ENCODE measurements at places on chromosomes 4 and X.
A peak's percentile ranks its signal among the peaks of the same experiment; 100 is the strongest.

- peak; percentile 79 for DNase-seq
Observed at GRCh38 chr4:15653864-15654592, 1.1 kb downstream of the FBXL5 start.

- DNase-seq = no peak
Observed at GRCh38 chr4:162360369-162361149, 196.8 kb upstream of the FSTL5 start.

GRCh38 chr4:130147641-130148040, 1051.7 kb downstream of the C4orf33 start:
- DNase-seq = no peak

GRCh38 chr4:13783800-13784411, 156.4 kb upstream of the BOD1L1 start:
- no peak for DNase-seq

GRCh38 chrX:107857837-107858236, 32.2 kb downstream of the MID2 start:
- no peak for DNase-seq

GRCh38 chr4:146343776-146344175, 129.4 kb downstream of the REELD1 start:
- DNase-seq = no peak

GRCh38 chrX:17376431-17377077, 1.6 kb downstream of the NHS start:
- no peak for DNase-seq

- peak; percentile 84 for DNase-seq
Observed at GRCh38 chr4:123621072-123621705, 224.6 kb downstream of the SPRY1 start.

DNA sequence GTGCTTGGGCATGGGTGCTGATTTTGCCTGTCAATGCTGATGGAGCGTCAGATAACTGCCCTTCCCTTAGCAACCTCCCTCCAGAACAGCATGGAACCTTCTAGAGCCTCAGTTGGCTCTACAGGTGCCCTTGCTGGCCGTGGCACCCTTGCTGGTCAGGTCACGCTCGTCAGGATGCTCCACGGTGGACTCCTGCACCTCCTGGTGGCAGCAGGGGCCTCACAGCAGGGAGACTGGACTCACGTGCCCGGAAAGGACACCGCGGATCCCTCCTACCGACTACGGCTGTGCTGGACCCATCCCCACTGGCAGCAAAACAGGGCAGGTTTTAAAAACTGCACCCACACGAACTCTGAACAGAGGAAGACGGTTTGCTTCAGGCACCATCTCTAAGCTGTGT, 82.1 kb upstream of the AFAP1 start:
- no peak for DNase-seq

GRCh38 chr4:74539044-74539790, 94.3 kb downstream of the AREG start:
- DNase-seq = no peak

GRCh38 chr4:99630857-99631360, 26.7 kb downstream of the C4orf54 start:
- no peak for DNase-seq

- no peak for DNase-seq
Observed at GRCh38 chr4:108287834-108288413, 119.2 kb upstream of the LEF1 start.

DNA sequence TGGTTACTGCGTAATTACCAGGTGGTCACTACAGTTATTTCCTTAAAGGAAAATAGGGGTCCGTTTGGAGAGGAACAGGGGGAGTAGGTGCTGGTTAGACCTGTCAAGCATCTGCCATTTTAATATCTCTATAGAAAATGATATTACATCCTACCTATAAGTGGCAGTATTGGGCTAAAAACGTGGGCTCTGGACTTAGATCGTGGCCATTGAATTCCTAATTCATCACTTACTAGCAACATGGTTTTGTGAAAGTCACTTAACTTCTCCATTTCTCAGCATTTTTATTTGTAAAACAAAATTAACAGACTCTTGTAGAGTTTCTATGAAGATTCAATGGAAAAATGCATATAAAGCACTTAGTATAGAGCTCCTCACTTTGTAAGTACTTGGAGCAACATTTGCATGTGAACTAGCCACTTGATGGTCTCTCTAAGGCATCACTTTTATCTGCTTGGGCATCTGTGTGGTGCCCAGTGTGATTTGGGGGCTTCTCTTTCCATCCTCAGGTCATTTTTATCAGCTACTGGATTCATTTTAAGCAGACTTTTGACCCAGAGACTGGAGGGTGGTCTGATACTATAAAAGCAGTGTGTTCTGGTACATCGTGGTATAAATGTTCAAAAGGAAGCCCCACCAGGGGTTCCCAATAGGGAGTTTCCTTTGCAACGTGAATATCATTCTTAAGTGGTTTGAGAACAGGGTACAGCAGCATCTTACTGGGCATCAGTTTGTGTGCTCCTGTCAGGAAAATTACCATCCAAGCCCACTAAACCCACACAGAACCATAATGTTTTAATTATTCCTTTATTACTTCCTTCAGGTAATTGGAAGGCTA, 42.7 kb upstream of the RASSF6 start:
- DNase-seq = peak; percentile 77

- no peak for DNase-seq
Observed at GRCh38 chrX:117959045-117959444, 157.6 kb downstream of the KLHL13 start.

DNA sequence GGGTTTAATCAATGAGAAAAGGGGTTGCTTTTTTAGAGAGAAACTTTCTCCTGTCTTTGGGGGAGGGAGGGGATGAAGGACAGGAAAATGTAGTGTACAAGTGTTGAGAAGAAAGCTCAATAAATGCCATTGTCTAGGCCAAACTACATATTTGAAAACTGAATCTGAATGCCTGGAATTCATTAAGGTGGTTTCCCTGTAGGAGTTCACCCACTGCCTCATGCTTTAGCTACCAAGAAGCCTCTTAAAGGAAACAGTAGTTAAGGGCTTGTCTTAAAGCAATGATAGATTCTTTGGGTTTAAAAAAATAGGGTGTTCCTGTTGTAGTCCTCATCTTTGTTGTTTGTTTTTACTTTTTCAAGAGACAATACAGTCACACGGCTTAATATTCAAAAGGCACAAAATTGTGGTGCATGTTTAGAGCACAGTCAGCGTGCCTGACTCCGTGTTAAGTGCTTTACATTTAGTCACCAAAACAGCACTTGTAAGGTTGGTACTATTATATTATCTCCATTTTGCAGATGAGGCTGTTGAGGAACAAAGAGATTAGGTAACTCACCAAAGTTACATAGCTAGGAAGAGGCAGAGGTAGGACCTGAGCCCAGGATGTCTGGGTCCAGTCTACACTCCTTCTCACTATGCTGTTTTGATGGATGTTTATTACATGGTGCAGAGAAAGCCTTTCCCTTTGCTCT, 46.0 kb downstream of the FNIP2 start:
- no peak for DNase-seq

DNA sequence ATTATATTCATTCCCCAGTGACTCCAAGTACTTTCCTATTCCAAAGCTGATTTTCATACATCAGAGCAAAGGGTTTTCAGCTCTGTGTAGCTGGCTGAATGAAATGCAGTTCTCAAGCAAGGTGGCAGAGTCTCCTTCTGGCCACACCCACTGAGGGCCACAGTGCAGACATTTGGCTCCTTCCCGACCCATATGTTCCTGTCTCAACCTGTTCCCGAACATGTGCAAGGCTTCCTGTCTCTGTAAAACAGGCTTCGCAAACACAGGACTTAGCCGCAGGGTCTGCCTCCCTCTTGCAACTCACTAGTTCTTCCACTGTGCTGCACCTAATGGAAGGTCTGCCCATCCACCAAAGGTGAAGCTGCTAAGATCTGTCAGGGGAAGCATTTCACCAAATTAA, 249.2 kb downstream of the MID1IP1 start:
- DNase-seq = no peak

GRCh38 chrX:44223150-44223549, 120.3 kb downstream of the EFHC2 start:
- no peak for DNase-seq

GRCh38 chrX:105299286-105299685, 78.8 kb upstream of the TEX13A start:
- DNase-seq = no peak

DNA sequence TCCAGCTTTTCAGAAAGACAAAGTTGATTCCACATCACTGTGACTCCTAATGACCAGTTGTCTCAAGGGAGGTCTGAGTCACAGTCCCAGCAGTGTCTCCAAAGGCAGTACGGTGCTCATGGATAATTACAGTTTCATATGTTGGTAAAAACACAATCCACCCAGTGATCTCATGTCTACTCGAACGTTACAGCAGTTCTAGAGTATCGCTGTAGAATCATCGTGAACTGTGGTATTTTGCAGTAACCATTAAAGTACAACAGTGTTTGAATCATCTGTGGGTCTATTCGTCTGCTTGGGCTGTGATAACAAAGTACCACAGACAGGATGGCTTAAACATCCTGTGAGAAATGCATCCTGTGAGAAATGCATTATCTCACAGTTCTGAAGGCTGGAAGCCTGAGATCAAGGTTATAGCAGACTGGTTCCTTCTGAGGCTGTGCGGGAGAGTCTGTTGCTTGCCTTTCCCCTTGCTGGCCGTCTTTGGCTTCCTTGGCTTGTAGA, 121.1 kb upstream of the SORBS2 start:
- DNase-seq = no peak

DNA sequence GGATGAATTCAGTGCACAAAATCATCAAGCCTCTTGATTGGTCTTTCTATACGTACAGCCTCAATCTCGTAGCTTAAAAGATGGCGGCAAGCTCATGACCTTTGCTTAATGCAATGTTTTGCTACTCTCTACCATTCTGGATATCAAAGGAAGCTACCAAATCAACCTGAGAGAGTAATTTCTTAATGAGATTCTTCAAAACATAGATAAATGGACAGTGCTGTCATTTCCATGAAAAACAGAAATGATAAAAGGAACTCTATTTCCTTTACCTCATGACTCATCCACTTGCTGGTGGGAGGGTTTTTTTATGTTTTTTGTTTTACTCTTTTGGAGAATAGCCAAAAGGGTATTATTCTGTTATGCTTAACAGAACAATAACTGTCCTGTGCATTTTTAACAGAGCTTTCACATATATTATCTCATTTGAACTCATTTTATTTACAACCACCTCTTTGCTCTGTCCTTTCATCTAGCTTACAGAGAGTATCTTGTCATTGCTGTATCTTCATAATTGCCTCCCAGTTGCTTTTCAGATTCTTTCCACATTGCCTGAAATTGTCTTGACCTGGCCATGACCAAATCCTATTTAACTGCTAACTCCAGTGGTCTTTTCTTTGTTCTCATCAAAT, 138.6 kb upstream of the GPR101 start:
- DNase-seq = no peak

DNA sequence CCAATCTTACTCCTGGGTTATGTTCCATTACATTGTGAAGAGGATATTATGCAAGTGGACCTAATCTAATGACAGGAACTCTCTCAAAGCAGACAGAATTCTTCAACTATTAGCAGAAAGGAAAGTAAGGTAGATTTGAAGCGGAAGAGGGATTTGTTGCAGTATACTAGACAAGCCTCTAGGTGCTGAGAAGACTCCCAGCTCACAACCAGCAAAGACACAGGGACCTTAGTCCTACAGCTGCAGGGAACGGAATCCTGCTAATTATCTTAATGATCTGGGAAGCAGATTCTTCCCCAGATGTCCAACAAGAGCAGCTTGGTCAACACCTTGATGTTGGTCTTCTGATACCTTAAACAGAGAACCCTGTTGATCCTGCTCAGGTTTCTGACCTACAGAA, 73.6 kb downstream of the STK32B start:
- DNase-seq = no peak

DNA sequence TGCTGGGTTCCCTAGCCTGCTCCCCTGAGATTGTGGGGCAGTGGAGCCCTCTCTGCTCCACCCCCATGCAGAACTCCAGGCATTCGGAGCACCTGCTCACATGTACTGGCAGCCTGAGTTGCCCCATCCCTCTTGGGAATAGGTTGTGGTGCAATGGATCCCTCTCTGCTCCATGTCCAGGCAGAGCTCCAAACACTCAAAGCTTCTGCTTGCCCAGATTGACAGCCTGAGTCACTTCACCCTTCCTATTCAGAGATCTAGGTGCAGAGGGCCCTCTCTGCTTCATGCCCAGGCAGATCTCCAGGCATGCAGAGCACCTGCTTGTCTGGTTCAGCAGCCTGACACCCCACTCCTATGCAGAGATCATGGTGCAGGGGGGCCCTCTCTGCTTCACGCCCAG, 18.6 kb upstream of the TEX13B start:
- peak; percentile 7 for DNase-seq

- DNase-seq = no peak
Observed at GRCh38 chr4:24704149-24704548, 91.2 kb upstream of the SOD3 start.

DNA sequence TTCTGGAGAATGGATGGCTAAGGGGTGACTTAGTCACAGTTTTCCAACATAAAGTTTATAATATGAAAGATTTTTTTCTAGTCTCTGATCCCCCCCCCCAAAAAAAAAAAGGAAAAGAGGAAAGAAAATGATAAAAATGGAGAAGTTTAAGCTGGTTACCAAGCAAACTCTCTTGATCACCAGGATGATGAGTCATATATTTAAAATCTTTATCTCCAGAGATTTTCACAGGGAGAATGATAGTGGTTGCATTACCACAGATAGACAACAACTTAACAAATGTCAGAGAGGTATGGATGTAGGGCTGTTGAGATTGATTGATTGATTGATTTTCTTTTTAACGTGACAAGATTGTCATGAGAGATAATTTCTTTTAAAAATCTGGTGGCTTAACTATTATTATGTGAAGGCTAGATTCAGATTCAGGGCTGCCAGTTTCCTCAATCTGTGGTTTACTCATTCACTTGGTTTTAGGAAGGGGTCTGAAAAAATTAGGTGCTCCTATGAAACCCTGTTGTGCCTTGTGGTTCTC, 13.3 kb upstream of the TEX13C start:
- DNase-seq = no peak

GRCh38 chr4:186900984-186901383, 177.3 kb upstream of the FAT1 start:
- DNase-seq = no peak

- DNase-seq = no peak
Observed at GRCh38 chr4:11566444-11567022, 137.8 kb upstream of the HS3ST1 start.

DNA sequence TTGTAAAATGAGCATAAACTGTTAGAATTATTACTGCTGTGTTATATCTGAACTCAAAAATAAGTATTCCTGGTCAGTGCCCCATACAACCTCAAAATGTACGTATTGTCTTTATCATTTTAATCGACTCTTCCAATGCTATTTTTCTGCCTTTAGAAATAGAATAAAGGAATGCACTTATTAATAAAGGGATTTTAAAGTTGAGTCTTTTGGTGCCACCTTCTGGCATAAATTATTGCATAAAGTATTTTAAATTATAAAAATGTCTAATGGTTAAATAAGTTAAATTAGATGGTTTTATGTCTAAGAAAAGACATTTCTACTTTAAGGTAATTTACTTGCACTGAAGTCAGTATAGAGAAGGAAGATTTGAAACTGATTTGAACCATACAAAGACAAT, 424.0 kb upstream of the NDST4 start:
- peak; percentile 7 for DNase-seq
